Type B pancreatic cell (in vitro differentiated cells): ENCODE measurements at places on chromosomes 3 and 15. TPM values are rescaled to one million over a fixed set of nuclear protein-coding genes. Genes with fewer than 3 reads are reported as not detected.

DNA sequence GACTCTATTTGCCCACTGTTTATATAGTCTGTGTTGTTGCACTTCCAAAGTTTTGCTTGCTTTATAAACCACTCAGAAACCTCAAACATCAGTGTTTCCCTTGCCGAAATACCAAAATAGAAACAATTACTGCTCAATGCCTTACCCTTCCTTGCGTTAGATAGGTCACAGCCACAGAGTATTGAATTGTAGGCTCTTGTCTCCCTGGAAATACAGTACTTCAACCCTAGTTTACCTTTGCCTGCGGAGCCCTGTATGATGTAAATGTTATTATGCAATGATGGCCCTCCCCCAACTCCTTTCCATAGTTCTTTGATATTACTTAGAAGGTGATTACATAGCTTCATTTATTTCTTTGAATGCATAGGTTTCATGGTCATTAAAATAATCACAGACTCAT lies 44.2 kb downstream of the SOX2 start:
- no peak overlapping the region for H3K27ac ChIP-seq
- H3K36me3 ChIP-seq, result no peaks in the 10 kb centered on the region
- H3K27me3 ChIP-seq, result no peaks in the 10 kb centered on the region
- peak overlapping the region; percentile 22 for H3K4me3 ChIP-seq
- H3K4me1 ChIP-seq, result peaks cover 33% of the 10 kb centered on the region

The CCDC39 gene
- 0.41 TPM in 1 of 2 replicates, not detected in the other for total RNA-seq

DNA sequence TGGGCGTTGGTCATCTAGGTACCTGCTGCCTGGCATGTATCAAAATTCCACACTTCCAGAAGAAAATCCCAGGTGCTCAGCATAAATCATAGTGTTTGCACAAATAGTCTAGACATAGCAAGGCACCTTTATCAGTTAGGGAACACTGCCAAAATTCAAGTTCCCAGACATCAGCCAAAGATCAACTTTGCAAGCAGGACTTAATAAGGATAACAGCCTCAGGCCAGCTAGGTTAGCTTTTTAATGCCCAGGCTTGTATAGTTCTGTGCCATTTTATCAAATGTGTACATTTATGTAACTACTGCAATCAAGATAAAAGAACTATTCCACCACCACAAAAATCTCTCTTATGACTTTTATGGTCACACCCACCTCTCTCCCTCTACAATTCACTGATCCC lies 30.7 kb downstream of the DZIP3 start:
- no peak overlapping the region for H3K4me3 ChIP-seq
- peaks cover 22% of the 10 kb centered on the region for H3K36me3 ChIP-seq
- no peaks in the 10 kb centered on the region for H3K27me3 ChIP-seq
- DNase-seq, result no peak
- H3K27ac ChIP-seq, result no peak overlapping the region

DNA sequence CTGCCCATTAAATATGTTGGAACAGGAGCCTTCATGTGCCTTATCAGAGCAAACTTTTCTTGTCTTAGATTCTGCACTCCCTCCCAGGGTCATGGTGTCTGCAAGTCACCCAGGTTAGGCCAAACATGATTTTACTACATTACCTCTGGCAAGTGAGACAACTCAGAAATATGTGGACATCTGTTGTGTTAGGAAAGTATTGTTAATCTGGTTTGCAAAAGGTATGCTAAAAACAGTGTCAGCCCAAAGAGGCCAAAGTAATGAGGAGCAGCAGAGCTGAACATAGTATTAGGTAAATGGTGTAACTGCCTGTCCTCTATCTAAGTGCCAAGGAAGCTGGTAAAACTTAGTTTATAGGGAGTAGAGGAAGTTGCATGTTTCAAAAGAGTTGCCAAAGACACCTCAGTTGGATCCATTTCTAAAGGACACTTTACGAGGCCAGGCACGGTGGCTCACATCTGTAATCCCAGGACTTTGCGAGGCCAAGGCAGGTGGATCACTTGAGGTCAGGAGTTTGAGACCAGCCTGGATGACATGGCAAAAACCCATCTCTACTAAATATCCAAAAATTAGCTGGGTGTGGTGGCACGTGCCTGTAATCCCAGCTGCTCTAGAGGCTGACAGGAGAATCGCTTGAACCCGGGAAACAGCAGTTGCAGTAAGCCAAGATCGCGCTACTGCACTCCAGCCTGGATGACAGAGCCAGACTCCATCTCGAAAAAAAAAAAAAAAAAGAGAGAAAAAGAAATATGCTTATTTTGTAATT lies 22.5 kb upstream of the PPIB start:
- no peak for DNase-seq
- no peaks in the 10 kb centered on the region for H3K27me3 ChIP-seq
- H3K36me3 ChIP-seq, result peaks cover 9% of the 10 kb centered on the region
- H3K4me3 ChIP-seq, result no peak overlapping the region
- H3K4me1 ChIP-seq, result peaks cover 21% of the 10 kb centered on the region

DNA sequence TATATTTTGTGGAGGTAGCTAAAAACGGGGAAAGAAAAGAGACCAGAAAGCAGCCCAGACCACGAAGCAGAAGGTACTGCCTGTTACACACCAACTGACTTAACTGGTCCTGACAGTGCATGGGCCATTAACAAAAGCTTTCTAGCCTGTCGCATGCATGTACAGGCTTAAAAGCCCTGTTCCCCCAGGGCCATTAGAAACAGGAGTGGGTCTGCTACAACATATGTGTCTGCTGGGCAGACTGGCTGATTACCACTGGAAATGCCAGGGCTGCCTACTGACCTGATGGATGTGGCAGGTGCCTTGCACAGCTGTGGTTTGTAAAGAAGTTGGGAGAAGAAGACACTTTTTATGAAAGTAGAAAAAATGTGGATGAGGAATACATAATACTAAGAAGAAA lies 137.4 kb downstream of the GAP43 start:
- no peaks in the 10 kb centered on the region for H3K36me3 ChIP-seq
- DNase-seq, result no peak
- peaks cover 3% of the 10 kb centered on the region for H3K27me3 ChIP-seq

DNA sequence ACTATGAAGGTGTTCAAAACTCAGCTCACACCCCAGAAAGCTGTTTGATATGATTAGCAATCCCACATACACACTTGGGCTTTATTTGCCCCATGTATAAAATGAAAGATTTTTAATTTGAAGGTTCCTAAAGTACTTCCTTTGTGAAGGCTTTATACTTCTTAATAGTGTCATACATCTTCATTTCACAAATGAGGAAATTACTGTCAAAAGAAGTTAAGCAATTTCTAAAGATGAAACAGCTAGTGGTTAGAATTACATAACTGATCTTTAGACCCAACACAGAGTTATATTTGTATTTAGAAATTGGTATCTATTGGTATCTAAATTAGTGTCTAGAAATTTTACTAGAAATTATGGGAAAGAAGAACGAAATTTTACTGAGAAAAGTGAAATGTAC lies 7.1 kb downstream of the CD200R1 start:
- H3K4me3 ChIP-seq, result no peak overlapping the region
- no peaks in the 10 kb centered on the region for H3K4me1 ChIP-seq
- DNase-seq, result no peak
- H3K36me3 ChIP-seq, result no peaks in the 10 kb centered on the region
- H3K27ac ChIP-seq, result no peak overlapping the region
- no peaks in the 10 kb centered on the region for H3K27me3 ChIP-seq

The HCLS1 gene
- 5.9 and 6.0 TPM in 2 replicates for total RNA-seq

The FOXL2 gene
- total RNA-seq, result 0.75 and 0.81 TPM in 2 replicates

- H3K27me3 ChIP-seq, result no peaks in the 10 kb centered on the region
- peak overlapping the region; percentile 79 for H3K4me3 ChIP-seq
- peaks cover 28% of the 10 kb centered on the region for H3K36me3 ChIP-seq
- no peak for DNase-seq
- peak overlapping the region; percentile 78 for H3K27ac ChIP-seq
- H3K4me1 ChIP-seq, result peaks cover 62% of the 10 kb centered on the region
These were observed 55.0 kb downstream of the FLNB start for GRCh38 chr3:58063022-58063815.

DNA sequence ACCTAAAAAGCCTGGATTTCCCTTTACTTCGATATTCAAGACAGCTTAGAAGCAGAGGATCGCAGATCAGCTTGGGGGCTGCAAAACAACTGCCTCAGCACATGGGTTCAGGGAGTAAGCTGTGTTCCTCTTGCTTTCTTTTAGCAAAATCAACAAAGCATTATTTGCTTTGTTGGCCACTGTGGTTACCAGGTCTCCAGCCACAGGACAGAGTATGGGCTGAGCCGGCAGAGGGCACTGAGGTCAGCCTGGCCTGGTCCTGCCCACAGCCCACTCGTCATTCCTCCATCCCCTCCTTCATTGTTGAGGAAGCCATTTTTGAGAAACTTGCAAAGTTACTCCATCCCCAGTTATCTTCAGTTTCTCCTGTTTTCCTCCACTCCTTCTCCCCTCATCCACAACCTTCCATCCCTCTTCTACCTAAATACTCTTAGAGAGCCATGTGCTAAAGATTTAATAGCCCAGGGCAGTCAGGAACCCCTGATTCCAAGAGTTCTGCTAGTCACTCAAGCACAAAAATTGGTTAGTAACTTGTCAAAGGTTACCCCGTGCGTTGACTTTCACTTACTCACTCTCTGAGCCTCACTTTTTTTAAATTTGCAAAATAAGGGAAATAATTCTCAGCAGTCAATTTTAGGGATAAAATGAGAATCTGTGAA lies 60.0 kb upstream of the HES1 start:
- no peak for DNase-seq
- H3K27ac ChIP-seq, result no peak overlapping the region
- peaks cover 5% of the 10 kb centered on the region for H3K27me3 ChIP-seq
- H3K36me3 ChIP-seq, result no peaks in the 10 kb centered on the region
- no peak overlapping the region for H3K4me3 ChIP-seq

DNA sequence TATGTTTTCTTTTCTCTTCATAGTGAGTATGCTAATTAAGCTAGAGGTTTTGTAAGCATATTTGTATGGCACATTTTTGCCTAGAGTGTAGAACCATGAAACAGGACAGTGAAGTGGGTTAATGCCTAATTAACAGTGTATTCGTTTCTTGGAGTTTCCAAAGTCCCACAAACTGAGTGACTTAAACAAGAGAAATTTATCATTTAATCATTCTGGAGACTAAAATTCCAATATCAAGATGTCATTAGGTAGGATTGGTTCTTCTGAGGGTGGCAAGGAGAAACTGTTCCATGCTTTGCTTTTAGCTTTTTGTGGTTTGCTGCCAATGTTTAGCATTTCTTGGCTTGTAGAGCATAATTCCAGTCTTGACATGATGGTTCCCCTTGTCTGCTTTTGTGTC lies 734.2 kb downstream of the NAALADL2 start:
- no peaks in the 10 kb centered on the region for H3K36me3 ChIP-seq
- DNase-seq, result no peak
- H3K27me3 ChIP-seq, result no peaks in the 10 kb centered on the region
- no peak overlapping the region for H3K4me3 ChIP-seq
- H3K4me1 ChIP-seq, result peaks cover 6% of the 10 kb centered on the region

DNA sequence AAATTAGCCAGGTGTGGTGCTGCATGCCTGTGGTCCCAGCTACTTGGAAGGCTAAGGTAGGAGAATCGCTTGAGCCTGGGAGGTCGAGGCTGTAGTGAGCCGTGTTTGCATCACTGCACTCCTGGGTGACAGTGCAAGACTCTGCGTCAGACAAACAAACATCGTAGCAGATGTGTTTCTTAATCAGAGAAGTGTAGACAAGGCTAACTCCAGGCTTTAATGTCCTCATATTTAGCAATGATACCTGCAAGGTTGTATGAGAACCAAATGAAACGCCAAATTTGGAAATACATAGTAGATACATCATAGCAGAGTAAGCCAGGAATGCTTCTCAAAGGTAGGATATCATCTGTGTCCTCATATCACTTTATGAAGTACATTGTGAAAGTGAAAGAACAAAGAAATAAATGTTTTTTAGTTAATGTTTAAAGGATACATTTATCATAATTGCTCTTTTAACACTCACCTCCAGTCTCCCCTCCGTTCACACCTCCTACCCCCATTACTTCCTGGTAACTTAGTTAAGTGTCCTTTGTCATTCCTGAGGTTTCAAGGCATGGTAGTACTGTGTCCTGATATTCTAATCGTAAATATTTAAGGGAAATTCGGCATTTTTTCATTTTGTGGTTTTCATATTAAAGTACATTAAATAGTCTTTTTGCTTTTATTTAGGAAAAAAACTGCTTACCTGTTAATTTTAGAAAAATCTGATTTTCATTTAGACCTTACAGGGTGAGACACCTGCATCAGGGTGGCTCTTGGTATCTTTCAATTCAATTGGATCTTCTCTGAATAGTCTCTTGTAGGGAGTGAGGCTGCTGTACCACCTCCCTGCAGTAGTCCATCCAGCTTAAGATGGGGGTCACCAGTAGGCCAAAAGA lies 96.1 kb downstream of the OPA1 start:
- H3K27me3 ChIP-seq, result no peaks in the 10 kb centered on the region
- H3K27ac ChIP-seq, result no peak overlapping the region
- no peak overlapping the region for H3K4me3 ChIP-seq
- DNase-seq, result no peak
- no peaks in the 10 kb centered on the region for H3K4me1 ChIP-seq

The BNC1 gene
- 2.4 and 7.0 TPM in 2 replicates for total RNA-seq

DNA sequence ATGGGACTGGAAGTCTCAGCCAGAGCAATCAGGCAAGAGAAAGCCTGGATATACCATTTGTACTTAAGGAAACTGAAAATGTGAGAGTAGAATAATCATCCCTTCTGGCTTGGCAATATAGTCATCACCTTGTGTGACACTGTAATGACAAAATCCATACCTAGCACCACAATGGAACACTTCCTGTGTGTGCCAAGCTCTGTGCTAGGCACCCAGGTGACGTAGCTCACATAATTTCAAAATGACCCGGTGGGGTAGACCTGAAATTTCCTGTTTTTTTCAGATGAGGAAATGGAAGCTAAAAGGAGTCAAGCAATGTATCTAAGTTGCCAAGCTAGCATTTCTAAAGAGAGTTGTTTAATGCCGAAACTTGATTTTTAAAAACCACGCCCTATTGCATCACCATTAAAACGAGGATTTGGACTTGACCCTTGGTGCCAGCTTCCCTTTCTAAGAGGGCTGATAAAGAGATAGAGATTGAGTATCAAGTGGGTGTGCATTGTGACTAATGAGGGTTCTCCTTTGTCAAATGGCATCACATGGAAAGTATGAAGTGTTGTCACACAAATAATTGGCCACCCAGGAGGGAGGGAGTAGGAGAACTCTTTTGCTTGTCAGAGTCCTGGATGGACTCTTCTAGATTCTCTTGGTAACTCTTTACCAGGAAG lies 141.3 kb upstream of the PDZRN3 start:
- peak overlapping the region; percentile 23 for H3K27ac ChIP-seq
- no peak overlapping the region for H3K4me3 ChIP-seq
- DNase-seq, result no peak
- no peaks in the 10 kb centered on the region for H3K27me3 ChIP-seq
- no peaks in the 10 kb centered on the region for H3K36me3 ChIP-seq

- no peak overlapping the region for H3K4me3 ChIP-seq
- H3K36me3 ChIP-seq, result no peaks in the 10 kb centered on the region
- peaks cover 11% of the 10 kb centered on the region for H3K4me1 ChIP-seq
These were observed 176.9 kb upstream of the LMCD1 start for GRCh38 chr3:8324747-8325146.
